T-cell (primary cell): ENCODE measurements at places on chromosomes 4 and X. TPM values are rescaled to one million over a fixed set of nuclear protein-coding genes. Genes with fewer than 3 reads are reported as not detected.

DNA sequence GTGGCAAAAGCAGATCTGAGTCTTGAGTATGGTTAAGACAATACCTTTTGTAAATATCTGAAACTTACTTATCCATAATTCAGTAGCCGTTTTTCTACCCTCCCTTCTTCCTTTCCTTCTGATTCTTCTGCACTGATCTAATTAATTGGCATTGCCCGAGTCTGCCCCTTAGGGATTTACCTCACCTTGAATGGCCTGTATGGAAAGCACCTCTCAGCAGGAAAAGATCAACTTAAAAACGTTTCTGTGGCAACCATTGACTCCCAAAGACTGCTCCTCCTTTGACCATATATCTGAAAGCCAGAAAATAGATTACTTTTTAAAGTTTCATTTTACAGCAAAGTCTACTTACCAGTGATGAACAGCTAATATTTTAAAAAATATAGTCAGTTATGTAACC is 496.5 kb upstream of the LCORL start:
- no peaks in the 10 kb centered on the region for H3K36me3 ChIP-seq
- DNase-seq = no peak
- H3K4me3 ChIP-seq = no peak overlapping the region
- no peak overlapping the region for H3K27ac ChIP-seq
- no peaks in the 10 kb centered on the region for H3K27me3 ChIP-seq

DNA sequence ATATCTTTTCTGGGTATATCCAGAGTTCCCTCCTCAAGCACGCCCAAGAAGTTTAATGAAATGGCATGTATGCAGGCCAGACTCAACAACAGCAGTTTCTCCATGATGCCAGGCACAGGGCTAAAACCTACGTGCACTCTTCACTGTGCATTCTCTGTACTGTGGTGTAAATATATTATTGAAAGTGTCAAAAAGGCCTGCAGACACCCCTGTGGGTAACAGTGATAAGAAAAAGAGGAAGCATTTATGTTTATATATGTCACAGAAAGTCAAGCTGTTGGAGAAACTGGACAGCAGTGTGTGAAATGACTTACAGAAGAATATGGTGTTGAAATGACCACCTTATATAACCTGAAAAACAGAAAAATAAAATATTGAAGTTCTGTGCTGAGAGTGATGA is 29.6 kb upstream of the DCAF8L1 start:
- no peak overlapping the region for H3K27ac ChIP-seq
- DNase-seq = no peak
- H3K27me3 ChIP-seq = no peaks in the 10 kb centered on the region
- no peaks in the 10 kb centered on the region for H3K4me1 ChIP-seq
- no peaks in the 10 kb centered on the region for H3K36me3 ChIP-seq

DNA sequence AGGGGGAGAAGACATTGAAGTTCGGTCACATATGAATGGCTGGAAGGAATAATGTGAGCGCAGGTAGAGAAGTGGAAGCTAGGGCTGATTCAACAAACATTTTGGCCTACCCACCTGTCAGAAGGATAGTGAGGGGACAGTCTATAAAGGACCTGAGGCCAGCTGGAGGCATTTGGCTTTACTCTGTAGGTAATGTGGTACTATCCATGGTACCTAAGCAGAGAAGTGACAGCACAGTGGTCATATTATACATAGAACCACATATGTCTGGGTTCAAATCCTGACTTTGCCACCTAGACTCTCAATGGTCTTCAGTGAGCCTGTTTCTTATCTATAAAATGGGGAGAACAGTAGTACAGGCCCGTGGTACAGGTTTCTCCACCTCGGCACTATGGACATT is 257.1 kb downstream of the EVC2 start:
- no peak for DNase-seq
- no peaks in the 10 kb centered on the region for H3K36me3 ChIP-seq
- H3K27ac ChIP-seq = no peak overlapping the region

DMRTC1 gene
- 0.51 TPM for total RNA-seq

DNA sequence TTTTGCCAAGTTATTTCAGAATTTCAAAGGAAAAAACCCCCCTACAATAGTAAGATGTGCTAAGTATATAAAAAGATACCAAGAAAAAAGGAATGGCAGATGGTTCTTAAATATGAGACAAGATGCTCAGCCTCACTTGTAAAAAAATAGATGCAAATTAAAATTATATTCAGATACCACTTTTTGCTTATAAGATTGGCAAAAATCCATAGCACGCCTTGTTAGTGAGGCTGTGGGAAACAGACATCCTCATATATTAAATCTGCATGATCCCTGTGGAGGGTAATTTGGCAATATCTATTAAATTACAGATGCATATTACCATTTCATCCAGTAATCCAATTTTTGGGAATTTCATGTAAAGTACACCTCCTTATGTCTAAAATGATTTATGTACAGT is 62.5 kb upstream of the PDHA1 start:
- DNase-seq = no peak
- H3K4me3 ChIP-seq = no peak overlapping the region
- H3K27ac ChIP-seq = no peak overlapping the region
- H3K4me1 ChIP-seq = no peaks in the 10 kb centered on the region

DNA sequence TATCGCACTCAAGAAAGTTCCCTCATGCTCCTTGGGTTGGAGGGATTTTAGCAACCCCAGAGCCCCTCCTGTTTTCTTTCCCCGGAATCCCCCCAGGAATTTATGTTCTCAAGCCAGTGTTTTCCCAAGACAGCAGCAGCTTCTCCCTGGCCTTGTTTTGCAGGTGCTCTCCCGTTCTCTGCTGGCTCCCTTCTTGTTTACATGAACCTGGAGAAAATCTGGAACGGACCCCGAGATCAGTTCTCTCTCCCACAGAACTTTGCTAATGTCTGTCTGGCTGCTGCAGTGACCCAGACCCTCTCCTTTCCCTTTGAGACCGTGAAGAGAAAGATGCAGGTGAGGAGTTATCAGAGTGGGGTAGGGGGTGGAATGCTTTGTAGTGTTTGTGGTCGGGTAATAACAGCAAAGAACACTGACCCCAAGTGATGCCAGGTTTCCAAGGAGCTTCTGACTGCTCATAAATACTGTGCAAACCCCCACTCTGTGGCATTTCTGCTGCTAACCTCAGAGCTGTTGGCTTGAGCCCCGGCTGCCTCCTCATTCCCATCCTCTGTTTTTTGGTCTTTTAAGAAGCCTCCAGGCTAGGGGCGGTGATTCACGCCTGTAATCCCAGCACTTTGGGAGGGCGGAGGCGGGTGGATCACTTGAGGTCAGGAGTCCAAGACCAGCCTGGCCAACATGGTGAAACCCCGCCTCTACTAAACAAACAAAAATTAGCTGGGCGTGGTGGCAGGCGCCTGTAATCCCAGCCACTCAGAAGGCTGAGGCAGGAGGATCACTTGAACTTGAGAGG is 11.1 kb downstream of the SLC25A43 start:
- no peaks in the 10 kb centered on the region for H3K4me1 ChIP-seq
- DNase-seq = no peak
- H3K36me3 ChIP-seq = no peaks in the 10 kb centered on the region
- H3K27me3 ChIP-seq = no peaks in the 10 kb centered on the region

GRCh38 chr4:70630162-70630561 is 1.6 kb downstream of the ENAM start:
- no peaks in the 10 kb centered on the region for H3K27me3 ChIP-seq
- no peak overlapping the region for H3K4me3 ChIP-seq
- no peak for DNase-seq
- no peaks in the 10 kb centered on the region for H3K4me1 ChIP-seq
- no peak overlapping the region for H3K27ac ChIP-seq

DNA sequence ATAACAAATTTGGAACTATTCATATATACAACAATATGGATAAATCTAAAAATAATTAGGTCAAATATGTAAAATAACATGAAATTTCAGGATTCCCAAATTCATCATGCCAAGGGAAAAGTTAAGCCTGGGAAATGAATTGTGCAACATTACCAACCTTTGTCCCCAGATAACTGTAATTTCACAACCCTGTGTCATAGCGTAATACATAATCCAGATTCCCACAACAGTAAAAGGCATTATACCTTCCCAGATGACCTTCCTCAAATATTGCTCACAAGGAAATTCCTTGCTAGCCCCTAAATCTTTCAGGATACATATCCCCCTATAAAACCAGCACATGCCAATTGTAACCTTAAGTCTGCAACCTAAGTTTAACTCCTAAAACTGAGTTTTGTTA is 32.9 kb upstream of the RAB40A start:
- H3K36me3 ChIP-seq = no peaks in the 10 kb centered on the region
- no peak for DNase-seq
- H3K27ac ChIP-seq = no peak overlapping the region
- no peaks in the 10 kb centered on the region for H3K4me1 ChIP-seq

HSFX1 gene
- total RNA-seq = 0.50 TPM

- no peak for DNase-seq
- H3K4me3 ChIP-seq = peak within 1 kb of the TSS; percentile 61
- no peaks in the 10 kb centered on the region for H3K27me3 ChIP-seq
- no peaks in the 10 kb centered on the region for H3K4me1 ChIP-seq
Observed at GRCh38 chr4:167234316-167234881, at the start of gene SPOCK3. SPOCK3 (minus strand) TSS chr4:167234494.

UGT2B7 gene
- not detected for total RNA-seq

- no peaks in the 10 kb centered on the region for H3K36me3 ChIP-seq
- peaks cover 50% of the 10 kb centered on the region for H3K4me1 ChIP-seq
- H3K27me3 ChIP-seq = no peaks in the 10 kb centered on the region
- peak; percentile 25 for DNase-seq
- peak overlapping the region; percentile 33 for H3K27ac ChIP-seq
- H3K4me3 ChIP-seq = no peak overlapping the region
Observed at GRCh38 chr4:152010710-152011079, 249.9 kb upstream of the GATB start.

VCX gene
- not detected for total RNA-seq

NOP14 gene
- total RNA-seq = 30.6 TPM

DNA sequence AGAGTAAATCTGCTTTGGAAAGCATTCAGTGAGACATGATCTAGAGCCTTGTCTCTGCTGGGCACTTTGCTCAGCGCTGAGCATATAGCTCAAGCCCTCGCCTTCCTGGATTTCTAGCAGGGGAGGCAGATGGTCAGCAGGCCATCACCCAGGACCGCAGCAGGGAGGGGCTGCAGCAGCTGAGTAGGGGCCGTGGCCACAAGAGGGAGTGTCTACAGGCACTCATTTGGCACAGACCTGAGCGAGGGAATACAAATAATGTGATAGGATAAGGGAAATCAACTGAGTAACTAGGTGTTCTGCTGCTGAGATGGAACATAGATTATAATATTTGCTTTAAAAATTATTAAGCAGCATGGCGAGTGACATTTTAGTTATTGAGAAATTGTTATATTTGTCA is 30.2 kb downstream of the OFD1 start:
- H3K4me3 ChIP-seq = no peak overlapping the region
- no peak overlapping the region for H3K27ac ChIP-seq
- no peaks in the 10 kb centered on the region for H3K4me1 ChIP-seq
- no peaks in the 10 kb centered on the region for H3K27me3 ChIP-seq
- H3K36me3 ChIP-seq = peaks cover 85% of the 10 kb centered on the region
- no peak for DNase-seq
